ELF-1 (cell line): ENCODE measurements at places on chromosomes 12 and 14.

DNA sequence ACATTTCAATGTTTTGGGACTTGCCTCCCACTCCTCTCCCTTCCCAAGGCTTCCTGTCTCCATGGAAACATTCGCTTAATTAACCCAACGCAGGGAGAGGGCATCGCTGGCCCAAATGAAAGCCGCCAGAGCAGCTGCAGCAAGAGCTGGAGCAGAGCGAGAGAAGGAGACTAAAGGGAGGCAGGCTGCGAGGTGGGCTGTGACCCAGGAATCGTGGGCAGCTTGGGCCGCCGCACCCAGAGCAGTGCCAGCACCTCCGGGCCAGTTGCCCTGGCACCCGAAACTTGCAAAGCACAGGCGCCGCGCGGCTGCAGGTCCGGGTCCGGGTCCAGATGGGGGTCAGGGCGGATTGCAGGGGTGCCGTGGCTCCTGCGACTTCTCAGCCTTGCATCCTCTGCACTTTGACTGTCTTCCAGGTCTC lies 43.5 kb upstream of the PTPRQ start:
- no peak for DNase-seq

GRCh38 chr12:105992849-105993740 lies 145.7 kb downstream of the NUAK1 start:
- DNase-seq, result peak; percentile 31

- DNase-seq, result peak; percentile 58
Observed at GRCh38 chr14:89399594-89400068, 17.4 kb downstream of the FOXN3 start.

GRCh38 chr12:131915000-131915689 lies 13.9 kb upstream of the PUS1 start:
- no peak for DNase-seq

GRCh38 chr12:83265808-83266207 lies 579.1 kb downstream of the TMTC2 start:
- DNase-seq, result no peak

DNA sequence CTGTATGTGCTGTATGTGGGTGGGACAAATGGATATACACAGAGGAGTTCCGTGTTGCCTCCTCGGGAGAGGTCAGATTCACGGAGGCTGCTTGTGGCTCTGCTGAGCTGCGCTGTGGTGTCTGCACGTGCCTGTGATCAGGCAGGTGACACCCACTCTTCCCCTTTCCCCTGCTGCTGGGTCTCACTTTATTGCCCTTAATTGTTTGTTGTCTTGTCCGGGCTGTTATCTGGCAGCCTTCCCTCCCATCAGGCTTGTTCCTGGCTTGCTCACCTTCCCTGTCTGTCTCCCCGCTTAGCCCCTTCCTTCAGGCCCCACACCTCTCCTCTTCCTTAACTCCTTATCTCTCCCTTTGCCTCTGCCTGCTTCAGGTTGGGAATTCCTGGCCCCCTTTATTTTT lies 13.5 kb downstream of the WNT5B start:
- DNase-seq, result peak; percentile 62

DNA sequence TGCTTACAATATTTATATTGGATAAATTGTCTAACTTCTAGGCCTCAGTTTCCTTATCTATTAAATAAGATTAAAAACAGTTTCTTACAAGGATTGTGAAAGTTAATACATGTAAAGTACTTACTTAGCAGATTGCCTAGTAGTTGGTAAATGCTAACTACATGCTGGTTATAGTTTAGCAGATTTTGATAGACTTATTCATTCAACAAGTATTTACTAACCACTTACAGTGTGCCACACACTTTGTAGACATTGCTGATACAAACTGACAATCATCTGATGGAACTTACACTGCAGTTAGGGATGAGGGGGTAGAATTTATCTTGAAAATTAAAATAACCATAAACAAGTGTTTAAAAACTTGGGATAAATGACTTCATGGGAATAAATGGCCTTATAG lies 50.4 kb downstream of the ARID2 start:
- no peak for DNase-seq

- DNase-seq, result no peak
Observed at GRCh38 chr14:51977075-51977474, 12.3 kb upstream of the RTRAF start.

- DNase-seq, result no peak
Observed at GRCh38 chr12:92108651-92109050, 37.0 kb downstream of the BTG1 start.

DNA sequence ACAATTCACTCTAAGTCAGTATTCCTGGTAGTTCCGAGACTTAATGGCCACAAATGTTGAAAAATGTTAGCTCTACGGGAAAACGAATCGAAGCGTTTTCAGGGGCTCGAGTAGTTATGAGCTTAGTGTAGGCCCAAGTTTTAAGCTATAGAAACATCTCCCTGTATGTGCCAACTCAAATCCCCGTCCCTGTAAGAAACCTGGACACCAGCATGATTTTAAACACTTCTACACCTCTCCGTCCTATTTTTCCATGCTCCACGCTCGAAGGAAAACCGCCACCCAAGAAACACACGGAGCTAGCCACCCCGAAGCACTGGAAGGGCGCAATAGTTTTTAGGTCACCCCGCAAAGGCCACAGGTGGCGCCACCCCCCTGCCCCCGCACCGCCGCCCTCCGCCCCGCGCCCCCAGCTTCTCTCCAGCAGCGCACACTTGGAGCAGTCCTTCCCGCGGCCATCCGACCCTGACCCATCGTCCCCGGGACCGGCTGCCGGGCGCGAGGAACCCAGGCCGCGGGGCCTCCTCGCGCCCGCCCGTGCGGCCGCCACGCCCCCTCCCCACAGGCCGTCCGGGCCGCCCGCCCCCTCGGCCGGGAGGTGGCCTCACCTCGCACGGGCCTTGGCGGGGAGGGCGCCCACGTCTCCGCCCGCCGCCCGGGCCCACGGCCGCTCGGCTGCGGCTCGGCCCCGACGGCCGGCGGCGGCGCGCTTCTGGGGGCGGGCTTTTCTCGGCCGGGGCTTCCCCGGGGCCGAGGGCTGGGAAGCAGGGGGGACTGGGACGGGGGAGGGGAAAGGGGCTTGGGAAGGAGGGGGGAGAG lies 522 bp downstream of the R3HDM2 start:
- DNase-seq, result no peak

GRCh38 chr12:57166971-57167371 lies 19.6 kb upstream of the LRP1-AS start:
- no peak for DNase-seq

DNA sequence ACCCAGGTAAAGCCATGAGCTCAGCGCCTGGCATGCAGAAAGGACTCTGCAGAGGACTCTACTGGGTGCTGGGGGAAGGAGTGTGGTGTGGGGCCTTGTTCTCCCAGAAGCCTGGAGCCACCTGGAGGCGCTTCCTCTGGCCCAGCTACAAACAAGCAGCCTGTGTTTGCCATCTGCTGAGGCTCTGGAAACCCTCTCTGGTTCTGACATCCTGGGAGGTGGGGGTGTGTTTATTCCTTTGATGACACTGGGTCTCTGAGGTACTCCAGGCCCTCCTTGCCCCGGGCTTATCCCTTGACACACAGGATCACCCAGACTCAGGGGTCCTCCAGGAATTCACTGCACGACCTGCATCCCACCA lies 44.9 kb downstream of the RNF34 start:
- DNase-seq, result peak; percentile 67

DNA sequence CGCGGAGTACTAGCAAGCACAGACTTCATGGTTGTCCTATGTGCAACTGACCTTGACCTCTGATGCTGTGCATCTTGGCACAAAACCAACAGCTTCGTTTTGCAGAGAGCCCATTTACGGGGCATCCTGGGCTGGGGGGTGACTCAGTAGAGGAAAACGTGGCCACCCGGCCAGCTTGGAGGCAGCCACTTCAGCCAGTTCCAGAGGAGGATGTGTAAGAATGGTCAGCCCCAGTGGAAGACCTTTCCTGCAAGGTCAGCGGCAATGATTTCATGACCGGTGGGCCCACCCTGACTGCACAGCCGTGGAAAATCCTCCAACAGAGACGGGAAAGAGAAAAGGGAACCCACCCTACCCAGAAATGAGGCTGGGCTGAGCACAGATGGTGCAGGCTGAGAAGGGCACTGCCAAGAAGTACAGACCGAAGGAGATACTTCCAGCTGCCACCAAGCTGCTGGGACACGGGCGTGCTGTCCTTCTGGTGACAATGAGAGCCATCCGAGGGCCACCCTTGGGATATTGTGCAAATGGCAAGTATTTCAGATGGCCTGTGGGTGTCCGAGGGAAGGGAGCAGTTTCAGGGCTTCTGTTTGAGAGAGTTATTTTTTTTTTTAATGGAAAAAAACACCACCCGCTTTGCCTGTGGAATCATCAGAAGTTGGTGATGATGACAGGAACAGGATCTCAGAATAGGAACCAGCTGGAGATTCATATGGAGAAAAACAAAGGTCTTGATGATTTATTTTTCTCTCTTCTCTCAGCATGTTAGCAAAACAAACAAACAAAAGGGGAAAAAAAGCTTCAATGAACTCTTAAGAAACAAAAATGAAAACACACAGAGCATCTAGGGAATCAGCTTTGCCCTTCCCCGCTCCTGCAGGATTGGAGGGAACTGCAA lies 120.2 kb upstream of the RFLNA start:
- no peak for DNase-seq

- DNase-seq, result no peak
Observed at GRCh38 chr14:100406505-100407131, 83.5 kb downstream of the SLC25A47 start.

DNA sequence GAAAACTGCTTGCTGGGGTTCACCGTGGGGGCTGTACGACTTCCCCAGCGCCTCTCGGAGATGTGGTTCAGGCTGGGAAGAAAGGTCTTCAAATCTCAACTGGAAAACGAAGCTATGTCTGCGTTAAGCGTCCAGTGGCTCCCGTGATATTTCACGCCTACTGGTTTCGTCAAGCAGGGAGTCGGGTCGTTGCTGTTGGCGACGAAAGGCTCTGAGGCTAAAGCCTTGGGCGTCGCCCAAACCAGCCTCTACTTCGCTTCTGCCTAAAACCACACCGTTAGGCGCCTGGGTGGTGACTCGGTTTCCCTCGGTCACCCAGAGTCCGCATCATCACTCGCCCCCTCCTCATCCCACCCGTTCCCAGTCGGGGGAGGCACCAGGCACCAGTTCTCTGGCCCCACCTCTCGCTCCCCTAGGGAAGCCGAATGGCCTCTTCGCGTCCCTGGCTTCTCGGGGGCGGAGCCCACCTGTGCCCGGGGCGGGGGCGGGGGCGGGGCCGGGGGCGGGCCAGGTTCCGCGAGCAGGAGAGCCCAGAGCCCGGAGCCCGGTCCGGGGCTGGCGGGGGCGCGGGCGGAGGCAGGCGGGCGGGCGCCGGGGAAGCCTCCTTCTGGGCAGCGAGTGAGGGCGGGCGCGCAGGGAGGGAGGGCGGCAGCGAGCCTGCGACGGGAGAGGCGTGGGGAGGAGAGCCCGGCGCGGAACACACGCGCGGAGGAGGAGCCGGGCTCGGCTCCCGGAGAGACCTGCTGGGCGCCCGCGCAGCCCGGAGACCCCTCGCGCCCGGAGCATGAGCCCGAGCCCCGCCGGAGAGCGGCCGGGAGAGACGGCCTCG lies at the start of gene B4GALNT3:
B4GALNT3 (plus strand) TSS at position 510 of the 829 bp plus-strand sequence. CDS start 438 bp downstream, outside the sequence.
- DNase-seq, result peak; percentile 70

DNA sequence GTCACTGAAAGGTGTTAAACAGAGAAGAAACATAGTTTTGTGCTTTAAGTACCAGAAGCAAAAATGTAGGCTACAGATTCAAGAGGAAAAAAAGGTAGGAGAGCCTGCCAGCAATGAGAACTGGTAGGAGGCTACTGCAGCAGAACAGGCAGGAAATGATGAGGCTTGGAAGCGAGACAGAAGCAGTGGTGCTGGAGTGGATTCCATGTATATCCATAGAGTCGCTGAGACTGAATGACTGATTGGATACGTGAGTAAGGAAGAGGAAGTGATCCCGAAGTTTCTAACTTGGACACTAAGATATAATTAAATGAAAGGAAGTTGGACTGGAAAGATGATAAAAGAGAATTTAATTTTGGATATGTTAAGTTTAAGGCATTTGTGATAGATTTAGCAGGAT lies 45.0 kb upstream of the CCDC91 start:
- DNase-seq, result no peak

- DNase-seq, result no peak
Observed at GRCh38 chr12:75560167-75560566, 48.8 kb upstream of the KRR1 start.

- no peak for DNase-seq
Observed at GRCh38 chr12:118103201-118103600, 610 bp downstream of the VSIG10 start.

GRCh38 chr12:5948696-5949095 lies 3.6 kb upstream of the ANO2 start:
- peak; percentile 32 for DNase-seq

GRCh38 chr14:55789406-55789805 lies 209.4 kb downstream of the KTN1 start:
- no peak for DNase-seq

DNA sequence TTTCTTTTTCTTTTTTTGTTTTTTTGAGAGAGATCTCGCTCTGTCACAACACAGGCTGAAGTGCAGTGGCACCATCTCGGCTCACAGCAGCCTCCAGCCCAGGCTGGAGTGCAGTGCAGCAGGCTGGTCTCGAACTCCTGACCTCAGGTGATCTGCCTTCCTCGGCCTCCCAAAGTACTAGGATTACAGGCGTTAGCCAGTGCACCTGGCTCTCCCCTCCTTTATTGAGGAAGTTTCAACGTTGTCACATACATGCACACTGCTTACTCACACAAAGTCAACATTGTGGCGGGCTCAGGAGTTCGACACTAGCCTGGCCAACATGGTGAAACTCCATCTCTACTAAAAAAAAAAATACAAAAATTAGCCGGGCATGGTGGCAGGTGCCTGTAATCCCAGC lies 32.0 kb downstream of the EAPP start:
- no peak for DNase-seq
